Fibroblast of pulmonary artery (primary cell): ENCODE measurements at places on chromosomes 2 and 18.

DNA sequence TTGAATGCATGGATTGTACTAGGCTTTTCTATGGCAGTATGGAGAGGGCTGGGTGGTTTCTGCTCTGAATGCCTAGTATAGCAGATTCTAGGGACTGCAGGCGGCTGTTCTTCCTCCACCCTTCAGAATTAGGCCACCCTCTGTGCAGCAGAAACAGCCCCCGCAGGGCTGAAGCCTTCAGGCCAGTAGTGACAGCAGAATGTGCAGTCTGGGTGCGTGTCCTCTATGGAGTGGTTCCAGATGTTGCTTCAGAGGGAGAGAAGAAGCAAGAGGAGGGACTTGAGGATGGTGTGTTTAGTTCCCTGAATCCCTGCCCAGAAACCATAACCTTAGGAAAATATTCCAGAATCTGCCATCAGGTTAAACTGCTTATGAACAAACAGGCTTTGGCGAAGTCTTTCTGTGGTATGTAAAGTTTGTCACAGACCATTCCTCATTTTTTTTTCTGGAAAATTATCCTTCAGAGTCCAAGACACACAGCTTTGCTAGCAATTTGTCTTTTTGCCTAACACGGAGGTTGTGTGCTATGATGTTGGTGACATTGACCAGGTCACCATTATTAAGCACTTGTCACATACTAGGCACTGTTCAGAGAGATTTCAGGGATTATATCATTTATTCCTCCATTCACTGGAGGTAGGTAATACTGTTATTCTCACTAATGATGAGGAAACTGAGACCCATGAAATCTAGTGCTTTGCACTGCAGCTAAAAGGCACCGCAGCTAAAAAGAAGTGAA is 21.1 kb downstream of the CASP10 start:
- peak; percentile 78 for DNase-seq

DNA sequence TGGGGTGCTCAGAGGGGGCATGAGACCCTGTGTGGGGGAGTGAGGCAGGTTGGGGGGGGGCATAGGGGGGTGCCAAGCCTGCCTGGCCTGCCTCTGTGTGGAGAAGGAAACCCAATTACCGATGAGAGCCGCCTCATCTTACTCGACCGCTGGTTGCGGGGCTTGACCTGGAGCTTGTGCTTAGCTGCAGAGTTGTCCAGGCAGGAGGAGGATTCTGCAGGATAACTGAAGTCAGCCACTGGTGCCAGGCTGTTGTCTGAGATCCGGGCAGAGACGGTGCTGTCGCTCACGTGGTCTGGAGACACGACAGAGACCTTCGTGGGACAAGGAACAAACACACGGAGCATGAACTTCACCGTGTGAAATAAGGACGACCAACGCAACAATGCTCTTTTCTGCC is 95.9 kb upstream of the MGAT4A start:
- no peak for DNase-seq

DNA sequence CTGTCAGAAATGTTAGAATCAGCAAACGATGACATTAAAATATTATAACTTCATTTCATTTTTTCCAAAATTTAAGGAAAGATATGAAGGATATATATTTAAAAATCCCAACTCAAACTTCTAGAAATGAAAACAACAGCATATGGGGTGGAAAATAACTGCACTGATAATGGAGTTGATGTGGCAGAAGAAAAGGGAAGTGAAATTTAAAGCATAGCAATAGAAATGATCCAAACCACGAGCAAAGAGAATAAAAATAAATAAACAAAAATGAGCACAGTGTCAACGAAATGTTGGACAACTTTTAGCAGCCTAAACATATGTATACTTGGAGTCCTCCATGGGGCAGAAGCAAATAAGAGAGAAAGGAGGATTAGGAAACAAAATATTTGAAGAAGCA is 280.2 kb downstream of the KCNJ3 start:
- no peak for DNase-seq

- no peak for DNase-seq
These were observed 216.3 kb downstream of the BCL11A start for GRCh38 chr2:60337142-60337497.

DNA sequence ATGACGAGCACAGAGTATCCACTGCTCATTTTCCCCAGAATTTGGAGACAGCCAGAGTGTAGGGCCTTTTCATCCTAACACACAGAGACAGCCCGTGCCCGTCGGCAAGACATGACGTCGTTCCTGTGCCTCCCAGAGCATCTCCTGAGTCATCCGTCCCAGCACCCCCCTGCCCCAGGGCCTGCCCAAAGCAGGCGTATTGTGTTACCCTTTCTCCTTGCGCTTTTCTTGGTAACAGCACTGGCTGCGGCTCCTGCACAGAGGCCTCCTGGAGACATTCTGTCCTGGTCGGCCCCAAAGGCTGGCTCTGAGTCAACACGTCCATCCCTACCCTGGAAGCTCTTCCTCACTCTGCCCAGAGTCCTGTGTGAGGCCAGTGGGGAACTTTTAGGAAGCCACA is 217.1 kb downstream of the KLHL29 start:
- DNase-seq, result peak; percentile 66

DNA sequence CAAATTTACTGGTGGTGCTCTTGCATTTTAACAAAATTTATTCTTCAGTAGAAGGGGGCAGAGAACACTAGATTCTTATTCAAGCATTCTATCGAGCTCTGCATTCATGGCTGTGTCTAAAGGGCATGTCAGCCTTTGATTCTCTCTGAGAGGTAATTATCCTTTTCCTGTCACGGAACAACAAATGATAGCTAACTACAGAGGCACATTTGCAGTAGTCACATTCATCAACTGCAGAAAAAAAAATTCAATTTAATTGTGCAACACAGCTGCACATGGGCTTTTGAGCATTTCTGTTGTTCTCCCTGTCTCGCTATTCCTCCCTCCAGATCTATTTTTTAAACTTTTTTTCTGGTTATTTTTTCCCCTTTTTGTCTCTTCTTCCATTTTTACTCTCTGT is 13.0 kb upstream of the DLX1 start:
- no peak for DNase-seq
